ENCODE measurements at places on chromosomes 3 and 15.

GRCh38 chr15:40582726-40583246 lies 11.3 kb upstream of the KNL1 start:
- DNase-seq = no peak

DNA sequence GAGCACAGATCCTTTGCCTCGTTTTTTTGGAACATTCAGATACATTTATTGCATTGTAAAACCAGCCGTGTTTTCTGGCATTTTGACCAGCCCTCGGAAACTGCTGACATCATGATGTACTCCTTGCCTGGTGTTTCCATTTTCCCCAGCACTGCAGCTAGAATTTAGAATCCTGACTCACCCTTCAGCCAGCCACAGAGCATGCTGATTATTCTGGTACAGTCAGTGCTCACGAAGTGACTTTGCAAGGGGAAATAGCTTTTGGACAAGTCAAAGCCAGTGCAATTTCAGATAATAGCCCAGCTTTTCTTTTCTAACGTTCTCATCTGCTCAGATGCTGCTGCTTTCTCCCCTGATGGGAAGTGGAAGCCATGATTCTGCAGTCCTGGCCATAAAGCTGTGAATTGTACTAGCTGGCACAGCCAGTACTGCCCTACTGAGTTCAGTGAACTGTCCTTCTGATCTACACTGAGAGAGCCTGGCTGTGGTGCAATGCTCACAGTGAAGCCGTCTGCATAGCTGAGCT lies 12.1 kb upstream of the CNBP start:
- DNase-seq = no peak

DNA sequence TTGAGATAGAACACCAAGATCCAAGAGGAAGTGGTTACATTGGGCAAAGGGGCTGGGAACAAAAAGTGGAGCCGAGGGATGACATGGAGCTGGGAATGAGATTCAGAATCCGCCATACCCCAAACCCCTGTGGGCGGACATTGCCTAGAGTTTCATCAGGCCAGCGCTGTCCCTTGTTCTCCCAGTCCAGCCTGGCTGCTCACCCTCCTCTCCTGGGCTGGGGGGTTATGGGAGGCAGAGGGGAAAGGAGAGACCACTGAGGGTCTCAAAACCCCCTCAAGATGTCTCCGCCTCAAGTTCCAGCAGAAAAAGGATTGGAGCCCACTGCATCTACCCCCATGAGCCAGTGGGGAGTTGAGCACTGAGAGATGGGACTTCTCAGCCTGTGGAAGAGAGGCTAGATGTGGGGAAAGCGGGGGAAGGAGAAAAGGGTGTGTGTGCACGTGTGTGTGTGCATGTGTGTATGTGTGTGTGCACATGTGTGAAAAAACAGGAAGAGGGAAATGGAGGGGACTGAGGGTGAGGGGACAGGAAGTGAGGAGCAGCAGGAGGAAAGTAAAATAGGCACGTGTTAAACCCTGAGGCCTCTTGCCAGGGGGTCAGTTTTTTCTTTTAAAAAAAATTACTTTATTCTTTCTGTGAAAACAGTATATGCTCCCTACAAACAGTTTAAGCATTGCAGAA lies 14.3 kb downstream of the GRM2 start:
- DNase-seq = no peak

GRCh38 chr3:129708328-129708861 lies 101.9 kb upstream of the PLXND1 start:
- DNase-seq = no peak

DNA sequence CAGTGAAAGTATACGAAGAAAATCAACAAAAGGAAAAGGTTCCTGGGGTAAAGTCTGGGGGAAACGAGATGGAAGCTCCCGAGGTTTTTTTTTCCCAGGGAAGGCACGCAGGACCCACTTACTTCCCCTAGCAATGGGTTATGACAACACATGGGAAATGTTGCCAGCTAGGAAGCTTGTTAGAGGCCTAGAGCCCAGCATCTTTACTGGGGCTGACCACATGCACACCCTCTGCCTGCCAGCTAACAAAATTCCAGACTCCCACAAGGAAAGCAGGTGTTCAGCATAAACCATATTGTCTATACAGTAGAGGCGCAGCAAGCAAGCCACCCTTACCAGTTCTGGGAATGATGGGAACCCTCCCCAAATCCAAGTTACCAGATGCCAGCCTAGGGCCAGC lies 258.8 kb upstream of the NR2E3 start:
- DNase-seq = no peak

- DNase-seq = no peak
Measured at GRCh38 chr3:186996356-186996755, 66.0 kb downstream of the ST6GAL1 start.

DNA sequence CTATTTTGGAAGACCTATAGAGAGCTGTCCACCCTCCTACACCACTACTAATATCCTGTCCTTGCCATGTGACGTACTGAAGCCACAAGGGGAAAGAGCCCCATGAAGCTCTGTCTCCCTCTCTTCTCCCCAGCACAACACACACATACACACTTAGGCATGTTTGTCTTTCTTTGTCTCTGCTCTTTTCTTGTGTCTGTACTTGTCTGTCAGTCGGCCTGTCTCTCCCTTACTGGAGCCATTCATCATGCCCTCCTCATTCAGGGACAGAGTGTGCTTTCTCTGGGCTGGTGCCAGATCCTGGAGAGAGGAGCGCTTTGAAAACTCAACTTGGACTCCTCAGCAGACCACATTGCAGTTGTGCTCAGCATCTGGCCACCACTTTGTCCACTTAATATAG lies 47.6 kb downstream of the PSMD6 start:
- DNase-seq = no peak

DNA sequence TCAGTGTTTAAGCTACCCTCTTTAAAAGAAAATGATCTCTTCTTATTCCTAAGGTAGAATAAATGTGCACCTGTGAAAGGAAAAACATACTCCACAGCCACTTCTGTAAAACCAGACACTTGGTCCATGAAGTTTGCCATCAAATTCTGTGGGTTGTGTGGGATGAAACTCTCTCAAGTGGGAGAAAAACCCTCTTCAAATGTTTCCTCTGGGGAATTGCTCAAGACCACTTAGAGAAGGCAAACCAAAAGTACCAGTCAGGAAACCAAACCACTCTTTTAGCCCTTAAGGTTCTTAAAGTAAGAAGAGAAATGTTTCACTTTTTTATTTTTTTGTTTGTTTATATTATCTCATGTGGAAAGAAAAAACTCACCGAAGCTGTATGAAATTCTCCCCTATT lies 1.2 kb downstream of the COL8A1 start:
- DNase-seq = no peak

DNA sequence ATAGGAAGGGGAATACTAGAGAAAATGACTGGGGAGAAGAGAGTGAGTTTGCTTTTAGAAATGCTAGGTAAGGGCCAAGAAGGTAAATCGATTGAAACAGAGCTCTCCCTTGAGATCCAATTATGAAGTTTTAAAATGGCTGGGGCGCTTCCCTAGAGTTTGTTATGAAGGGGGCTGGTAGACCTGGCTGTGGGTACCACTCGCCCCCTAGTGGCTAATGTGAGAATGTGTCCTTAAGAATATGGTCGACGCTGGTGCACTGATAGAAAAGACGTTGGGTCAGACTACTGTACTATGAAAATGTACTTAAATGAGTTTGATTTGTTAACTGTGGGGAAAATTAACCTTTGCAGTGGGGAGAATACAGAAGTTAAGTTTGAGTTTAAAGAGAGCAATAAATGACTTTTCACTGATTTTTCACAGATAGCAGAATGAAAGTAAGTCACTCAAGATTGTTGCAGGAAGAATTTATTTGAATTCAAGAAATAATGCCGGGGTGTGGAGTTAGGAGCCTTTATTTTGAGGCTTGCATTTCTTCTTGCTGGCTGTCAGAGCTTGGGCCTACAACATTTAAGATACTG lies 9.2 kb downstream of the TMPRSS7 start:
- peak; percentile 6 for DNase-seq

GRCh38 chr3:181265750-181266333 lies 276.3 kb upstream of the DNAJC19 start:
- DNase-seq = no peak

DNA sequence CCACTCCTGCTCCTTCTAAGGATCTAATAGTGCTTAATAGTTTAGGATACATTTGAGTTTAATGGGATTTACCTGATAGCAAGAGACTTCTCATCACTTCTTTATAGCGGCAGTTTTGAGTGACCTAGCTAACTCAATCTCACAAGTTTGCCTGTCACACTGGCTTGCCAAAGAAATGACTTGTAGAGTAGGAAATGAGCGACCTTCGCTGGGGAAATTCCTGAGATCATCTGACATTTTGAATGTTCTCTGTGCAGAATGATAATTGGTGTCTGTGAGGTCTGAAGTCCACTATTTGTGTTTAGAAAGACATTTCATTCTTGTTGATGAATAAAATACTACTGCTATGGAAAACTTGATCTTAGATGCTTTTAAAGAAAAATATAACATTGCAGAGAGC lies 30.3 kb downstream of the SUCLG2 start:
- DNase-seq = no peak

DNA sequence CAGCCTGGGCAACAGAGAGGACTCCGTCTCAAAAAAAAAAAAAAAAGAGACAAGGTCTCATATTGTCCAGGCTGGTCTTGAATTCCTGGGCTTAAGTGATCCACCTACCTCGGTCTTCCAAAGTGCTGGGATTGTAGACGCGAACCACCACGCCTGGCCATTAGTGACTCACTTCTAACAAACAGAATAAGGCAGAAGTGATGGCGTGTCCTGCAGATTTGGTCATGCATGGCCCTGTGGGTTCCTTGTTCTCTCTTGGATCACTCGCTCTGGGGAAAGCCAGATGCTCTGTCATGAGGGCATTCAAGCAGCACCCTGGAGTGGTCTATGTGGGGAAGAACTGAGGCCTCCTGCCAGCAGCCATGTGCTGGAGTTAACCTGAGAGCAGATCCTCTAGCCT lies 27.4 kb upstream of the TJP1 start:
- no peak for DNase-seq

GRCh38 chr3:30752970-30753369 lies 141.5 kb downstream of the GADL1 start:
- no peak for DNase-seq

GRCh38 chr3:107184375-107184774 lies 192.9 kb upstream of the CCDC54 start:
- no peak for DNase-seq

DNA sequence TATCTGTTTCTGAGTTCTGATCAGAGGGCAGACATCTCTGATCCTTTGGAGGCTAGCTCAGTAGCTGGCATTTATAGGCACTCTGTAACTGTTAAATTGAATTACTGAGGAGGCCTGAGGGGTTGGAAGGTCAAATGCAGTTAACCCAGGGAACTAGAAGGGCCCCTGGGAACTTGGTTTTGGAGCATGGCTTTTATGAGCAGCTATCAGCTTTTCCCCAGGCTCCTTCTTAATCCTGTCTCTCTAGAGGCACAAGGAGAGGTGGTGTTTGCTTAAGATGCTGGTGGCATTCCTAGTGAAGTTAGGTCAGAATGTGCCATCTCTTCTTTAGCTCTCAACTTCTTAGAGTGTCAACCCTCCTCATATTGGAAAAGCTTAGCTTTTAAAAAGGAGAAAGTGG lies 128.9 kb downstream of the LPP start:
- no peak for DNase-seq

GRCh38 chr3:45772341-45773035 lies 23.8 kb downstream of the SLC6A20 start:
- no peak for DNase-seq

DNA sequence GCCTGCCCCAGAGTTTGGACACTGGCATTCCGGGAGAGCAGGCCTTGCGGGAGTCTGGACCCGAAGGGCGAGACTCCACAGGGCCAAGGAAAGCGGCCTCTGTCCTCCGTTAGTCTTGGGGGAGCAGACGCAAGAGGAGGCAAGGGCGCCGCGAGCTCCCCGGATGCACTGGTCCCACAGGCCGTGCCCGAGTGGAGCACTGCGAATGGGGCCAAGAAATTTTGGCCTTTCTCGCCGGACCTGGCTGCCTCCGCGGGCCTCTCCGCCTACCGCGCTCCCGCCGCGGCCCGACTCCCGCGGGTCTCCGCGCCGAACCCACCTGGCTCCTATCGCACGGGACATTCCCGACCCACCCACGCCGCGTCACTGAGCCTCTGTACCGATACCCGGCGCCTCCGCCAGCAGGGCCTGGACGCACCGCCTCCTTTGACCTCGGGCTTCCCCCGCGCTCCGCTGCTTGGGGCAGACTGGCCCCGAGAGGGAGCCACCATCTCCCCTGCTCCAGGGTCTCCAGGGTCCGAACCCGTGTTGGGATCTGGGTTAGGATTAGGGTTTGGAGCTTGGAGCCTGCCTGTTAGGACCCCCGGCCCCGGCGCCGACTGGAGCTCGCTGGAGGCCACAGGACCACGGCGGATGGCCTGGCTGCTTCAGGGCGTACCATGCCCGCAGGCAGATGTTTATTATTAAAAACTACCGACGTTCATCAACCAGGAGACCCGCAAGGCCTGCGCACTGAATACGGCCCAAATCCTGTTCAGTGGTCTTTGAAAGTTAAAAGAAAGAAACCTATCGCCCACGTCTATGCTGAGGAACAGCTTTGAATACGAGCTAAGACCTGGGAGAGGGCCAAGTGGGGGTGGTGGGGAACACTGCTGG lies 11.7 kb downstream of the SHOX2 start:
- DNase-seq = no peak

- DNase-seq = no peak
Measured at GRCh38 chr3:191961022-191961421, 500.1 kb downstream of the PYDC2 start.

DNA sequence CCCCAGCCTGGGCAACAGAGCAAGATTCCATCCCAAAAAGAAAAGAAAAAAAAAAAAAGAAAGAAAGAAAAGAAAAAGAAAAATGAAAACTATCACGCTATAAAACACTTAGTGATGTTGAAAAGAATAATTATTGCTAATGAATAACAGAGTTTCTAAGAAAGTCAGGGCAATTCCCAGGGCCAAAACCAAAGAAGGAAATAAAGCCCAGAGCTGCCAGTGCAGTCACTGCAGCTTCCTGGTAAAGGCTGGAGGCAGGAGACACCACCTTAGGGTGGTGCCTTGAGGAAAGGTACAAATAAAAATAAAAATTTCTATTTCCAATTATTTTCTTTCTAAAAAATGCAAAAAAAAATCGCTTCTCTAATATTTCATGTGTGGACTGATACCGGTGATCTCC lies 19.7 kb upstream of the UACA start:
- no peak for DNase-seq

- DNase-seq = no peak
Measured at GRCh38 chr3:45205126-45205525, 21.0 kb downstream of the TMEM158 start.

DNA sequence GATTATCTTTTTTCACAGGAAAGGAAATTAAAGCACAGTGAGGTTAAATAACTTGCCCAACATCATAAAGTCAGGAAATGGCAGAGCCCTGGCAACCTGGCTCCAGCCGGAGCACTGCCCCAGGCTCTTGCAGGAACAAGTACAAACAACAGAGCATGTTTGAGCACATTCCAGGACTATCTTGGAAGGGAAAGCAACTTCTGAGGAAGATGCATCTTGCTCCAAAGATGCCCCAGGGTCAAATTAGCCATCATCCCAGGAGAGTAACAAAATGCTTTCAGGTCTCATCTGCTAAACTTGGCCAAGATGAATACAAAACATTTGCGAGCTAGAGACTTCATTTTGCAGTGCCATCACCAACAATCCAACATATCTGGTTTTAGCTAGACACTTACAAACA lies 162.4 kb upstream of the LRRN1 start:
- DNase-seq = no peak
